Stimulated activated CD8-positive, alpha-beta memory T cell treated with anti-CD3 and anti-CD28 coated beads, Interleukin-15, amount 100 ng/mL, for 1 hour (primary cell): ENCODE measurements at places on chromosomes 1 and 21.

GRCh38 chr1:94832446-94832845 lies 12.3 kb downstream of the SLC44A3 start:
- no peak for DNase-seq

GRCh38 chr1:82160903-82161302 lies 360.2 kb downstream of the ADGRL2 start:
- no peak for DNase-seq

DNA sequence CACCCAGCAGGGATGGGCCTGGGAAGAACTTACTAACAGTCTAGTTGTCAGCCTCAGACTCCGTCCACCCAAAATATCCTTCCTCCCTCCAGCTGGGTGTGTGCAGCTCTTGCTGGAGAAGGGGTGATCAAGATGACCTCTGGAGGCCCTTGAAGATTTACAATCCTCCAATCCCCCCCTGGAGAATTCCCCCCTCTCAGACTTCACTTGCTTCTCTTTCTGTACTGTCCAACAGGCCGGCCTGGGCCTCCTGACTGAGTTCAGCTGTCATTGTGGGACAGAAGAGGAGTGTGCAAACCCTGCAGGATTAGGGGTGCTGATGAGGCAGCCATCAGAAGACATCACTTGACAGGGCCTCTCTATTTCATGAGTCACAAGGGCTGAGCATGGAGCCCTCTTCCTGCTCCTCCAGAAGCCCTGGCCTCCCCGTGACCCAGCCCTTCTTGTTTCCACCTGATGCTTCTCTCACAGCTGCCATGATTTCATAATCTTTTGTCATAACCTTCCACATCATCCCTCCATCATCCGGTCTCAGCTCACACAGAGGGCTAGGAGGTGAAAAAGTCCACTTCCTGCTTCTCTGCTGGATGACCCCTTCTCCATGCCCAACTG lies 17.5 kb upstream of the IGFN1 start:
- no peak for DNase-seq

DNA sequence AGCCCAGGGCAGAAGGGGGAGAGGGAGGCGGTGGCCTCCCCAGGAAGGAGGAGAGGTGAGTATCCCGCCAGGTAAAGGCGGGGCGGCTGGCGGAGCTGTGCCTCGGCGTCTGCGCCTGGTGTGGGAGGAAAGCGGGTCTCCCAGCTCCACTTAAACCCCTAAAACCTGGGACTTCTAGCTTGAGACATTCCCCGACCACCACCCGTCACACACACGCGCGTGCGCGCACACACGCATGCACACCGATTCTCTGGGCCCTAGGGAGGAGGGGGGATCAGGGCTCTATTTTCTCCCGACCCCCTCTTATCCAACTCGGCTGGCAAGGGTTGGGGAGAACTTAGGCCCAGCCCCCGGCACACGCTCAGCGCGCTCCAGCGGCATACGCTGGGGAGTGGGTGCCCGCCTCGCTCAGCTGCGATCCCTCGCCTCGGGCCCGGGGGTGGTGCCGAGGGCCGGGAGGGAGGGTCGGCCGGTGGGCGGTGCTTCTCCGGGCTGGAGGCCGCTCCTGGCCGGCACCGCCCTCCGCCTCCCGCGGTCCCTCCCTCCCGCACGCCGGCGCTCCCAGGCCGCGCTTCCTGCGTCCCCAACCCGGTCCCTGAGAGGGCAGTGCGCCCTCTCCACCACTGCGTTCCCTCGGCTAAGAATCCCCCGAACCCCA lies at the start of gene TMEM51:
TSS of gene TMEM51 (plus strand) at position 564 of the 658 bp plus-strand sequence. CDS start 61,341 bp downstream, outside the sequence.
- DNase-seq, result no peak

DNA sequence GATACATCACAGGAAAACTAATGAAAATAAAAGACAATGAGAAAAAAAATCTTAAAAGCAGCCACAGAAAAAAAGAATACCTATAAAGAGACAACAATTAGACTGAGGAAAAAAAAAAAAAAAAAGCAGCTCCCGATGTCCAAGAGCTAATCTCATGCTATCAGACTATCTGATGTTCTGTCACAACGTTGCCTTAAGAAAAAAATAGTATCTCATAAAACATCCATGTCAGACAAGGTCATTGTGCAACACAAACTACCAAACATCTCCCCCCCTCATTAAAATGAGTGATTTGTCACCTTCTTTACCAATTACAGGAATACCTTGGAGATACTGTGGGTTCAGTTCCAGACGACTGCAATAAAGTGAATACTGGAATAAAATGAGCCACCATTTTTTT lies 68.9 kb downstream of the ZNF644 start:
- DNase-seq, result no peak

GRCh38 chr1:24329797-24330543 lies 10.8 kb downstream of the GRHL3 start:
- DNase-seq, result no peak

GRCh38 chr1:91278754-91279153 lies 125.9 kb downstream of the HFM1 start:
- no peak for DNase-seq

DNA sequence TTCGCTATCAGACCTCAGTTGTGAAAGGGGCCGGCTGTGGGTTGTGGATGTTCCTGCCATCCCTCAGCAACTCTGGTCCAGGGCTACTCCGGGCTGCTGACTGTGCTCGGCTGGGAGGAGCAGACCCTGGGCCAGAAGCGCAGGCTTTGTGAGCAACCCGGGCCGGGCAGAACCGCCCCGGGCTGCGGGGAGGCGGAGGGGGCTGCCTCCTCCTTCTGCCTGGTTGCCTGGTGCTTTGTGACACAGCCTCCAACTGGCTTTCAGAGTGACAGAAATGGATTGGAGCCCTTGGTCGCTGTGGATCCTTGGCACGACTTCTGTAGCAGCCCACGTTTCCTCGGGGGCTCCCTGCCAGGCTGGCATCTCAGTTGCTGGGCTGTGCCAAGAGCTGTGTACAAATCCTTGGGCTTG lies 10.0 kb downstream of the DRAXIN start:
- DNase-seq, result no peak

DNA sequence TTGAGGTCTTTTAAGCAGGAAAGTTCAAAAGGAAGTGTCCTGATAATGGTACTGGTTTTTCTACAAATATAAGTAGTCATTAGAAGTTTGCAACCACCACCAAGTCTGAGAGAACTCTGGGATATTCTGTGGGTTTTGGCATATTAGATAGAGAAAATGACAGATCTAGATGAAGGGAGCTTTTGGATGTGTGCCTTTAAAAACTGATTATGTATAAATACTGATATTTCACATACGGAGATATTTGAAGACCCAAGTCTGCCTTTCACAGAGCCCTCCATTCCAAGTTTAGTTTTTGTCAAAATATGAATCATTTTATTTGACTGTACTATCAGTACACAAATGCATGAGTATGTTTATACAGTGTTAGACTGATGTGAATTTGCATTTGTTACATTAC lies 48.6 kb downstream of the DPH5 start:
- DNase-seq, result no peak

DNA sequence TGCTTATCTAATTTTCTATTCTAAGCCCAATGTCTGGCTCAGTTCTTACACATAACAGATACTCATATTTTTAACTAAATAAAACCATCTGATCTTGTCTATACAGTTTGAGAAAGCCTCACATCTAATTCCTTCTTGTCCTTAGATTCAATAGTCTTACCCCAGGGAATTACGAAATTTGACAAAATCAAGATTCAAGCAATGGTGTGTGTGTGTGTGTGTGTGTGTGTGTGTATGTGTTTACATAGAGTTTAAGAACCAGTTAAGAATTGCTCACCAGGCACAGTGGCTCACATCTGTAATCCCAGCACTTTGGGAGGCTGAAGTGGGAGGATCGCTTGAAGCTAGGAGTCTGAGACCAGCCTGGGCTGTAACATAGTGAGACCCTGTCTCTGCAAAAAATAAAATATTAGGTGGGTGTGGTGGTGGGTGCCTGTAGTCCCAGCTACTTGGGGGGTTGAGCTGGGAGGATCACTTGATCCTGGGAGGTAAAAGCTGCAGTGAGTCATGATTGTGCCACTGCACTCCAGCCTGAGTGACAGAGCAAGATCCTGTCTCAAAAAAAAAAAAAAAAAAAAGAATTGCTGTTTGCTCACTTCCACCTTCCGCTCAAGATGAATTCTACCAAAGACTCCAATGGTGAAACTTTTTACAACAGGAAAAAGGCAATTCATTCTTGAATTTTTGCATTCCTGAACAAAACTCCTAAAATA lies 6.2 kb downstream of the WDR64 start:
- DNase-seq, result no peak

GRCh38 chr1:14524826-14525636 lies 73.5 kb upstream of the KAZN start:
- no peak for DNase-seq

- no peak for DNase-seq
These were observed 13.0 kb upstream of the PADI1 start for GRCh38 chr1:17191990-17192242.

GRCh38 chr1:196545222-196545621 lies 63.0 kb downstream of the KCNT2 start:
- DNase-seq, result no peak

GRCh38 chr1:206143537-206144172 lies 26.5 kb upstream of the AVPR1B start:
- no peak for DNase-seq

GRCh38 chr1:153122831-153123421 lies 9.6 kb upstream of the SPRR2F start:
- no peak for DNase-seq

GRCh38 chr1:206754011-206754410 lies 16.6 kb upstream of the IL19 start:
- DNase-seq, result no peak

DNA sequence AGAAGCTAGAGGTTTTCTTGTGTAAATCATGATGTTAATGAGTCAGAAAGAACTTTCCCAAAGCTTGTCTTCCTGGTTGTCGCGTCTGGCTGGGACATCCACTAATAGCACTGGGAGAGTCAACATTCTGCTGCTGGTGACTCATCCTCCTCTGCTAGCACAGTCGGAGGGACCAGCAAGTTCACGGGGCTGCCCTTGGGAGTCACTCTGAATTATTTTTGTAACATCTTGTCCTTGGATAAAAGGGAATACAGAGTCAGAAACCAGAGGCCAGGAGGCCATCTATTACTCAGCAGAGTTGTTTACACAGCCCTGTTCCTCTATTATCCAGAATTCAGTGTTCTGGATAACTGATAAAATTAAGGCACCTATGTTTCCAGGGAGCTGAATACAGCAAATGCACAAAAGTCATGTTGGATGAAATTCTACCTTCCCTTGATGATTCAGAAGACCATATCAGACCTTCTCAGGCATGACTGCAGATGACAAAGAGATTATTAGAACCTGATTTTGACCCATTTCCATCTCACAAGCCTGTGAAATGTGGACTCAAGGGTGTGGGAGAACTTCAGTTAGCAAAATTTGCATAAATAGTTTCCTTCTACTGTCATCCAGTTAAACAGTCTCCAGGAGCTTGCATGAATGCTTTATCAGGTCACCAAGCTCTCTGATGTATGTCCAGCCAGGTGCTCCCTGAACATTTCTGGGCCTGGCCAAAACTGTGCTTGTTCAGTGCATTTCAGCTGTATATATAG lies 68.1 kb downstream of the JAK1 start:
- DNase-seq, result no peak

- no peak for DNase-seq
These were observed 32.4 kb upstream of the CYP4A22 start for GRCh38 chr1:47104816-47105215.

- no peak for DNase-seq
These were observed 16.0 kb upstream of the FRRS1 start for GRCh38 chr1:99782397-99782796.
